ENCODE measurements at places on chromosomes 12 and 14.

DNA sequence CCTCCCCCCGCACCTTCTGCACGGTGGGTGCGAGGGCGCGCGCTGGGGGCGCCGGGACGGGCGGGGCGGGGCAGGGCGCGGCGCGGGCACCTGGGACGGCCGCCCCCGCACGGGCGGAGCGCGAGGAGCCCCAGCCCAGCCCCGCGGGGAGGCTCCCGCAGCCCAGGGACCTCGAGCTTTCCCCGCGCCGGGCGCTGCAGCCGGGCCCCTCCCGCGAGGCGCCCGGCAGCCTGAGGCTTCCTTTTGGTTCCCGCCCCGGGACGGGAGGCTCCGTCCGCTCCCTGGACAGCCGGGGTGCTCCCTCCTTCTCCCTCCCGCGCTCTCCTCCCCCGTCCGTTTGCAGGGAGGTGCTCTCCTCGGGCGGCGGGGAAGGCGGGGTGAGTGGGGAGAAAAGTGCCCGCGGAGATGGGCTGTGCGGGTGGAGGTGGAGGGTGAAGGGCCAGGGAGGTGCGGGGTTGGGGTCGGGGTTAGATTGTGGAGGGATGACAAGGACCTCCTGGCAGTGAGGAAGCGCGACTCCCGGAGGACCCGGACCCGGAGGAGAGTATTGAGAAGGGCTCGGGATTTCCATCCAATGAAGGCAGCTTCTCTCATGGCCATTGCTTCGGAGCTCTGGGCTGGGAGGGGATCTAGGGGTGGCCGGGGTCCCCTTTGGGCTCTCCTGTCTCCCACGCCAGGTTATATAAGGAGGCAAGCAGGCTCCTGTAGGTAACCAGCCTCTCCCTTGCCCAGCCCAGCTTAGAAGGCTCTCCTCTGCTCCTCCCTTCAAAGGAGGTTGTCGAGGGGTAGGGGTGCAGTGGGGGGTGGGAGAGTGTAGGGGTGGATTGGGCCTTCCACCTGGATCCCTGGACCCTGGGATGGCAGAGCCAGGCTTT, 645 bp downstream of the JDP2 start:
- no peak for DNase-seq

- no peak for DNase-seq
Observed at GRCh38 chr12:78888568-78888967, 24.0 kb downstream of the SYT1 start.

DNA sequence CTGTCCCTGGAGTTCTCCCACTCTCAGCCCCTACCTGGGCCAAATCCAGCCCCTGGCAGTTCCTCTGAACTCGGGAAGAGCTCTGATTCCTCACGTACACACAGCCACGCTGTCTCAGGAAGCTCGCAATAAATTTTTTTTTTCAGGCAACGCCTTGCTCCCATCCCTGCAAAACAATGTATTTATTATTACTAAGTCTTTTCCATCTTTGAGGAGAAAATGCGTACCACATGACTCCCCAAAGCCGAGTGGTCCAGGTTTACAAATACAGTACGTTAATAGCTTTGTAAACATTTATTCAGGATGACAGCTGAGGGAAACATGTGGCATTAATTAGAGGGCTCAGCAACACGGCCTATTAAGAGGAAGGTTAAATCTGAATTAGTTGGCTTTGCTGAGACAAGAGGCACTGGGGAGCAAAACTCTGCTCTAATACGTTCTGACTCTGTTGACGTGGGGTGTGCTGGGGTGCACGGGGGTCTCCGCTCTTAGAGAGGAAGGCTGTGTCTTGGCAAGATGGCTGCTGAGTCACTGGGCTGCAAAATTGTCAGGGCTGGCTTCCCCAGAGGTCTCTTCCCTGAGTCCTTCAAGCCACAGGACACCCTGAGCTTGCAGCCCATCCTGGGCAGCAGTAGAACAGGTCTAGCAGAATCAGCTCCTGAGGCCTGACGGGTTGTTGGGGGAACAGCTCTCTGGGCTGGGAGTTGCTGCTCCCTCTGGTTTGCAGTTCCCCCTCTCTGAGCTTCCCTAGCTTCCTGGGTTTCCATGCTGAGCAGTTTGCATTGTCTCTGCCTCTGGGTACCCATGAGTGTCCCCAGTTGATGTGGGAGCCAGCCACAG, 185.2 kb upstream of the TBX3 start:
- no peak for DNase-seq

- no peak for DNase-seq
Observed at GRCh38 chr12:116726694-116727093, 11.2 kb downstream of the SPRING1 start.

GRCh38 chr12:26648584-26648983, 184.4 kb downstream of the ITPR2 start:
- DNase-seq = no peak

DNA sequence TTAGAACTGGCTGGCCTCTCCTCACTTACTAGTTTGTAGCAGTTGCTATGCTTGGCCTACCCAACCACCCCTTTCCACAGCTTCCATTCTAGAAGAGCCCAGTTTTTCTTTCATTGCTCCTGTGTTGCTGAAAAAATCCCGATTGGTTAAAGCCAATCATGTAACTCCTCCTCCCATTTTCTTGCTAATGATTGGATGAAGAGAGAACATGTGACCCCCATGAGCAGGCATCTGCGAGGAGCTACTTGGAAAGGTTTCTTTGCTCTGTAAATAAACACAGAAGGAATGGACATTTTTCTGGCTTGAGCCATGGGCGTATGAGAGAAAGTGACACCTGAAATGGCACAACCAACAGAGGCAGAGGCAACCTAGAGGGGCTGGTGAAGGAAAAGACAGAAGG, 773.8 kb upstream of the TBX3 start:
- no peak for DNase-seq

- DNase-seq = no peak
Observed at GRCh38 chr14:101235335-101236103, 325.8 kb upstream of the DIO3 start.

- DNase-seq = no peak
Observed at GRCh38 chr14:105315211-105315721, 718 bp downstream of the PACS2 start.

DNA sequence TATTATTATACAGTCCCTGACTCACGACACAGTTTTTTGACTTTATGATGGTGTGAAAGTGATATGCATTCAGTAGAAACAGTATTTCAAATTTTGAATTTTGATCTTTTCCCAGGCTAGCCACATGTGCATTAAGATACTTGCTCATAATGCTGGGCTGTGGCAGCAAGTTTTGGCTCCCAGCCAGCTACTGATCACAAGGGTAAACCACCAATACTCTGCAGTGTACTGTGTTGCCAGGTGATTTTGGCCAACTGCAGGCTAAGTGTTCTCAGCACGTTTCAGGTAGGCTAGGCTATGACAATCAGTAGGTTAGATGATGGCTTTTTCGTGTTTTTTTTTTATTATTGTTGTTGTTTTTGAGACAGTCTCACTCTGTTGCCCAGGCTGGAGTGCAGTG, 69.4 kb upstream of the ACTN1 start:
- no peak for DNase-seq

DNA sequence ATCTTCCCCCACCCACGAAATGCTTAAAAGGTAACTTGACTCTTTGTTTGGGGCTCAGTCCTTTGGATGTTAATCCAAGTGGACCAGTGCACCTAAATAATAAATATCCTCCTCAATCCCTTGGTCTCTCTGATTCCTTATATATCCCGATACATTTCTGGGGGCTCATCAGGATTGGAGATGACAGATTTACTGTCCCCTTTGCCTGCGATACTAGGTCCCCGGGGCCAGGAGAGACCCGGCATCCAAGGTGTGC, 26.3 kb downstream of the KLRK1 start:
- no peak for DNase-seq

- DNase-seq = no peak
Observed at GRCh38 chr14:96203635-96204034, 1.0 kb upstream of the BDKRB2 start.

GRCh38 chr12:113392988-113393579, 10.6 kb downstream of the SDS start:
- no peak for DNase-seq

DNA sequence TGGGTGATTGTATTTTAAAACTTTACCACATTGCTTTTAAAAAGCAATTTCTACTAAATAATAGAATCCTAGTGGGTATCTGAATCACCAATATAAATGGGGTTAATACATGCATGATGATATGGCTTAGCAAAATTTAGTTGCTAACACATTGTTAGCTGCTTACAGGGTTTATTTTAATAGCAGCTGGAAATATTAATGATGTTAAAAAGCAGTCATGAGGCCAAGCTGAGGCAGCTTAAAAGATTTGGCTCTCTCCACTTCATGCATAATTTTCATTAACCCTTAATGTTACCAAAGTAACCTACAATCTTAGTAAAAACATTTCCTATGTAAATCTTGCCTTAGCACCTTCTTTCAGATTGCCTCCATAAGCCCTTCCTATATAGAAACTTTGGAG, 49.2 kb upstream of the CNOT2 start:
- no peak for DNase-seq

GRCh38 chr14:23104591-23105347, at the start of gene CIROP:
CIROP (minus strand) TSS chr14:23104989; CDS start chr14:23104920, 69 bp downstream.
- no peak for DNase-seq

- no peak for DNase-seq
Observed at GRCh38 chr12:111785651-111786050, 18.9 kb downstream of the ALDH2 start.

GRCh38 chr14:25150934-25151790, 101.2 kb upstream of the STXBP6 start:
- no peak for DNase-seq

- no peak for DNase-seq
Observed at GRCh38 chr12:113488322-113488721, 16.7 kb upstream of the LHX5 start.

- no peak for DNase-seq
Observed at GRCh38 chr12:52370926-52371608, 3.8 kb upstream of the KRT85 start.

GRCh38 chr14:95505030-95505589, 11.3 kb downstream of the SYNE3 start:
- no peak for DNase-seq

GRCh38 chr12:28963554-28963953, 185.5 kb upstream of the FAR2 start:
- no peak for DNase-seq

GRCh38 chr12:66663611-66664010, 15.3 kb downstream of the GRIP1 start:
- no peak for DNase-seq

GRCh38 chr12:76197283-76197682, 112.8 kb upstream of the NAP1L1 start:
- DNase-seq = no peak

DNA sequence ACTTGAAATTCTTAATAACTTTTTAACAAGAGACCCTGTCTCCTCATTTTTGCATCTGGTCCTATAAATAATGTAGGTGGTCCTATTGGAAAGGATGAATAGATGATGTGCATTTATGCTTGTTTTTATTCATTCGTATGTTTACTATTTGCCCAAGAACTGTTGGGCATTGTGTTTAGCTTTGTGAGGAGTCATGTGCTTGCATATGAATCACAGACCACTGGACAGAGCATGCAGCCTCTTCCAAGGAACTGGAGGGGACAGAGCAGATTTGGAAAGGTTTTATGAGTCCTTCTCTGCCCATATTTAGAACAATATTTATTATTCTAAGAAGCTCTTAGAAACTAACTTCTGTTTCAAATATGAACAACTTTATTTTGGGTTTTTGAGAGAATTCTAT, 414.0 kb downstream of the SOX5 start:
- DNase-seq = no peak

GRCh38 chr14:92600318-92601053, 86.9 kb downstream of the RIN3 start:
- DNase-seq = no peak

DNA sequence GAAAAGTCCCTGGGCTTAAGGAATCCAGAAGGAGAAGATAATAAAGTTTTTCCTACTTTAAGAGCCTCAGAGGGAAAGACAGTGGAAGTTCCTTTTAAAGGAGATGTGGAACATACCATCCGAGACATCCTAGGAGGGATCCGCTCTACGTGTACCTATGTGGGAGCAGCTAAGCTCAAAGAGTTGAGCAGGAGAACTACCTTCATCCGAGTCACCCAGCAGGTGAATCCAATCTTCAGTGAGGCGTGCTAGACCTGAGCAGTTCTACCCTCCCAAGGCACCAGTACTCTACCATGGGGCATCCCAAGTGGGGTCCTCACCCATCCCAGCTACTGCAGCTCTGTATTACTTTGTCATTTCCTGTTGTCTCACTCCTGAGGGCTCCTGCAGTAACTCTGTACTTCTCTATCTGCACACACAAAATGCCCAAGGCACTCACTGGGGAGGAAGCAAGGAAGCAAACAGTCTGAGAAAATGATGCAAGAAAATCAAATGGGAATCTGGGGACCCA, 3.8 kb downstream of the TINF2 start:
- no peak for DNase-seq

DNA sequence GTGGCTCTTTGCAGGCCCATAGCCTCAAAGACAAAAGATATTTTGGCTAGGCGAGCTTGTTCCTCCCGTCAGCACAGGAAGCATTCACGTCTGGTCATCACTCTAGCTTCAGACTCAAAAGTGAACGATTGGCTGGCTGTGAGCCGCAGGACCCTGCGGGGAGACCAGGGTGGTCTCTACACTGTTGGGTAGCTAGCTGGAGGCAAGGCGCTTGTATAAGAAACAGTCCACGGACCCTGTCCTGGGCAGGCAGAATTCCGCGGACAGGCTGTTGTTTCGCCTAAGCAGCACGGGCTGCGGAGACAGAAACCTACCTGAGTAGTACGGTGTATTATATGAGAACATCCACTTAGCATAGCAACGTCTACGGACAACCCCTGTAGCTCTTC, 29.6 kb downstream of the WBP11 start:
- peak; percentile 23 for DNase-seq

DNA sequence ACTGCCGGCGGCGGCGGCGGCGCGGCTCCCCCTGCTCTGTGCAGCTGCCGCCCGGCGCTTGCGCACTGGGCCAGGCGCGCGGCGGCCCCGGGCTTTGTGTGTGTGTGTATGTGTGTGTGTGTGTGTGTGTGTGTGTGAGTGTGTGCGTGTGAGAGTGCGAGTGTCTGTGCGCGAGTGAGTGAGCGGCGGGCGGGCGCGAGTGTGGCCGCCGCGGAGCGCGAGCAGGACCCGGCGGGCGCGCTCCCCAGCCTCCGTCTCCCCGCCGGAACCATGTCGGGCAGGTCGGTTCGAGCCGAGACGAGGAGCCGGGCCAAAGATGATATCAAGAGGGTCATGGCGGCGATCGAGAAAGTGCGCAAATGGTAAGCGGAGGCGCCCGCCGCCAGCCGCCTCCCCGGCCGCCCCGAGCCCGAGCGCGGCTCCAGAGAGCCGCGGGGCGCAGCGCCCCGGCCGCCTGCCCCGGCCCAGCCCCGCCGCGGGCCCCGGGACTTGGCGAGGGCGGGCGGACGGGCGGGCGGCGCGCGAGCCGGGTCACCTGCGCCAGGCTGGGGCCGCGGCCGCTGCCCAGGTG, at the start of gene BCL7A:
BCL7A (plus strand) TSS at position 63 of the 571 bp plus-strand sequence; CDS start at position 271, 208 bp downstream.
- DNase-seq = peak; percentile 30

Measured in stimulated activated CD8-positive, alpha-beta memory T cell treated with anti-CD3 and anti-CD28 coated beads, Interleukin-12 subunit alpha, Interleukin-12 subunit beta, amount 100 ng/mL, for 1 hour (primary cell).